Kidney epithelial cell (primary cell): ENCODE measurements at places on chromosomes 6 and 20.

GRCh38 chr6:148703900-148704299 is 42.9 kb upstream of the UST start:
- DNase-seq, result no peak

DNA sequence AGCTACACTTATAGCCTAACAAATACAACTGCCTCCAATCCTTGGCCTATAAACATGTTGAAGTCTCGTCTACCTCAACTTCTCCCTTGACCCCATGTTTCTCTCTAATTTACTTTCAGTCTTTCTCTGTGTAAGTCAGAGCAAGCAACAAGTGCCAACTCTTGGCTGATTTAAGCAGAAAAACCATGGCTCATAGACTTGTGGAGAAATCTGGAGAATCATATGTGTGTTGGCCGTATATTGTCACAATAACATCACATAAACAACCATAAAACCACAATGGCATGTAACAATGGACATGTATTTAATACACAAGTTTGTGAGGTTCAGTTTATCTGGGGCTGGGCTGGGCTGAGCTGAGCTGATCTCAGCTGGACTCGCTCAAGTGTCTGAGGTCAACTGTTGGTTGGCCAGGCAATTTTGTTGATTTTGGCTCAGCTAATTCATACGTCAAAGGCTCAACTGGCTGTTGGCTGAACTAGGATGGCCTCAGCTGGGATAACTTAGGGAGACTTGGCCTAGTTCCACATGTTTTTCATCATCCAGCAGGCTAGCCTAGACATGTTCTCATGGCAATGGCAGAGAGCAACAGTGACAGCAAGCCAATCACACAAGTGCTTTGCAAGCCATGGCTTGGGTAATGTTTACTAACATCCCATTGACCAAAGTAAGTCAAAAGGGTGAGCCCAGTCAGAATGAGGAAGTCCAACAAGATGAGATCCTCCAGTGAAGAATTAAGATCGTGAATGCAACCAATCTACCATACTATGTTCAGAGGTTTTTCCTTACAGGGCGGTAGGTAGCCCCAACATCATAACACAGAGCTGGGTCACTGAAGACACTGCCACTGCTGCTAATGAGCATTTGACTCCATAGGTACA is 12.9 kb upstream of the TBC1D22B start:
- peak; percentile 82 for DNase-seq

DNA sequence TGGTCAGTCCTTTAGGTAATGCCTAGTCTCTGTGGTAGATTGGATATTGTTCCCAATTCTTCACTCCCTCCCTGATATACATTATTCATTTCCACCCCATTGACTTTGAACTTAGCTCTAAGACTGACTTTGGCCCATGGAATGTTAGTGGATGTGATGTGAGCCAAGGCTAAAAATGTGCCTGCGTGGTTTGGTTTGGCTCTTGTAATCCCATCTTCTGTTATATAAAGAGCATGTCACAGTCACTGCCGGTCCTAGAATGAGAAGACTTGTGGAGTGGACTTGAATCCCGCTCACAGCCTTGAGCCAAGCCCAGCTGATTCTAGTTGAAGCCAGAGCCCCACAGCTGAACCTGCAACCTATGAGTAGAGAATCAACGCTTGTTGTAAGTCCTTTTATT is 23.6 kb upstream of the DNAAF9 start:
- DNase-seq, result no peak

DNA sequence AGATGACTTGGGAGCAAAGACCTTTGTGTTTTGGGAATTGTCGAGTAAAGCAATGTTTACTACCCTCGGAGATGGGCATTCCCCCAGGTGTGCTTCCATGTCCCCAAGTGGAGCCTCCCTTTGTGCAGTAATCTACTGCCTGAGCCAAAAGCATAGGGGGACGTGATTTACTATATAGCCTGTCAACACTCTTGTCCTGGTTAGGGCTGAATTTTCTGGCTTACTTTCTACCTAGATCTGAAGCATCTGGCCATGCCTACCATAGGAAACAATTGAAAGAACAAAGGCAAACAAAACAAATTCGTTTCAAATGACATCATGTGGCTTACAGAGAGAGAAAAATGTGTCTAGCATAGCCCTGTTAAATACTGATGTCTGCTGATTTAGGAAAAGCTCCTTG is 350.6 kb downstream of the SAMD5 start:
- no peak for DNase-seq

- no peak for DNase-seq
These were observed 12.3 kb downstream of the TAF11 start for GRCh38 chr6:34875292-34876213.

- DNase-seq, result no peak
These were observed 124.6 kb downstream of the EYA2 start for GRCh38 chr20:47019121-47019824.

GRCh38 chr20:45449528-45449927 is 20.0 kb upstream of the WFDC2 start:
- DNase-seq, result no peak

- DNase-seq, result no peak
These were observed 13.0 kb upstream of the SNHG17 start for GRCh38 chr20:38447931-38448675.

DNA sequence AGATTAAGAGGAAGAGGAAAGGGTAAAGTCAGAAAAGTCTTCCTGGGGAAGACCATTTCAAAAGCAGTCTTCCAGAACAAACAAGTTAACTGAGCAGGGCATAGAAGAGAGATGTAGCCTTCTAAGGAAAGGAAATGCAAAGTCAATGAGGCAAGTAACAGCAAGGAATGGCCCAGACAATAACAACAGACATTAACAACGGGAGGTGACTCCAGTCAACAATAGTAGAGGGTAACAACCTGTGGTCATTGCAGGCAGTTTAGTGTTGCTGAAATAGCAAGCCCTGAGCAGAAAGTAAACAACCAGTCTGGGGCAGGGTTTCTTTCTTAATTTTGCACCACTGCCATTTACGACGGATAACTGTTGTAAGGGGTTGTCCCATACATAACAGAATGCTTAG is 2.1 kb downstream of the MDN1 start:
- no peak for DNase-seq

GRCh38 chr20:22490287-22491193 is 93.8 kb downstream of the FOXA2 start:
- peak; percentile 43 for DNase-seq

- DNase-seq, result no peak
These were observed 87.7 kb downstream of the EPB41L2 start for GRCh38 chr6:130975325-130975724.

DNA sequence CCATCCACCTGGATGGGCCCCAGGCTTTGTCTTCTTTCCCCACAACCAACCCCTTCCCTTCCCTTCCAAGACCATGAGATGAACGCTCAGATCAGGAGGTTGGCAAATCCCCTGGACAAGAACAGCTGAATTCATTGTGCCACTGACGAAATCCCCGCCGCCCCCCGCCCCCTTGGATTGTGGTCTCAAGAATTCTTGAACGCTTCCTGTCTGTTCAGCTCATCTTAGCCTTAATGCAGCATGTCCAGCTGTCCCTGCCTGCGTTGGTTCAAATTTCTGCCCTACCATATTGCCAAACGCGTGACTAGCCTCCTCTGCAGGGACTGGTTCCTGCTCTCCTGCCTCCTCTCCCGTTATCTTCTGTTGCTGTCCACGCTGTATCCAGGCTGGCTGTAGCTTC is 133.2 kb downstream of the CDH4 start:
- no peak for DNase-seq

GRCh38 chr6:41460742-41461336 is 85.3 kb upstream of the FOXP4 start:
- DNase-seq, result no peak

- no peak for DNase-seq
These were observed 148.1 kb downstream of the MOXD1 start for GRCh38 chr6:132253211-132253610.

GRCh38 chr6:35401514-35401913 is 50.6 kb upstream of the FANCE start:
- DNase-seq, result no peak

- no peak for DNase-seq
These were observed 40.9 kb downstream of the DSTN start for GRCh38 chr20:17610566-17611289.

- DNase-seq, result no peak
These were observed 49.9 kb downstream of the CLIC5 start for GRCh38 chr6:45965792-45966191.

DNA sequence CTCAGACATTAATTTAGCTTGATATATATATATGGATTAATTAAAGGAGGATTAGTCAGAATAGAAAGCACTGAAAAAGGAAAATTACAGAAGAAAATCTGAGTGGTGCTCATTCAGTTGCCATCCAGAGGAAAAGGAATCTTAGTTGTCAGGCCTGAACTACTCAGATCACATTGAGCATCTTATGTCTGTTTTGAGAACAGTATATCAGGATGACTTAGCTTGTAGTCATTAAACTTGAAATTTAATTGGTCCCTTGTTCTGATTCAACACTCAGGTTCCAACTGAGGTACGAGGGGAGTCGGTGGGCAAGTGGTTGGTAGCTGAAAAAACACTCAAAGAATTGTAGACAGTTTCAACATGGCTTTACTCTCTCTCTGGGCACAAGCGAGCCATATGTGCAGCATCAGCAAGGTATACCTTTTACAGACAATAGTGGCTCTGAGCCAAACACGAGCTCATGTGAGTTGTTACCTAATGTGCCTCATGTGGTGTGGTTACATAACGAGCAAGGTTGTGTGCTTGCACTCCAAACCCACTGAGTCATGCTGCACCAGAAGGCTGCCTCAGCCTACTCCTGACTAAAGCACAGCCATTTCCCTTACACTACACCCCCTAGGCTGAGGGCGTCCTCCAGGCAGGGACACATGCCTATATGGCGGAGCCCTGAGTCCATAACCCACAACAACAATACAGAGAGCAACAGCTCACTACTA is 73.0 kb upstream of the HMGN3 start:
- peak; percentile 38 for DNase-seq
